ENCODE measurements at places on chromosomes 7 and 10.

- DNase-seq = no peak
These were observed 234.3 kb upstream of the PHF14 start for GRCh38 chr7:10739401-10739800.

- no peak for DNase-seq
These were observed 478.5 kb downstream of the KIF20B start for GRCh38 chr10:90179696-90180407.

- no peak for DNase-seq
These were observed 1.3 kb downstream of the STK17A start for GRCh38 chr7:43584195-43584586.

- no peak for DNase-seq
These were observed 139.6 kb upstream of the GPR26 start for GRCh38 chr10:123526356-123527064.

- DNase-seq = no peak
These were observed 683.8 kb upstream of the ANKRD30A start for GRCh38 chr10:36441557-36441956.

Measured in NCI-H2029 (cell line).